PC-9 (cell line): ENCODE measurements at places on chromosomes 2 and 18.
A peak's percentile ranks its signal among the peaks of the same experiment; 100 is the strongest.

DNA sequence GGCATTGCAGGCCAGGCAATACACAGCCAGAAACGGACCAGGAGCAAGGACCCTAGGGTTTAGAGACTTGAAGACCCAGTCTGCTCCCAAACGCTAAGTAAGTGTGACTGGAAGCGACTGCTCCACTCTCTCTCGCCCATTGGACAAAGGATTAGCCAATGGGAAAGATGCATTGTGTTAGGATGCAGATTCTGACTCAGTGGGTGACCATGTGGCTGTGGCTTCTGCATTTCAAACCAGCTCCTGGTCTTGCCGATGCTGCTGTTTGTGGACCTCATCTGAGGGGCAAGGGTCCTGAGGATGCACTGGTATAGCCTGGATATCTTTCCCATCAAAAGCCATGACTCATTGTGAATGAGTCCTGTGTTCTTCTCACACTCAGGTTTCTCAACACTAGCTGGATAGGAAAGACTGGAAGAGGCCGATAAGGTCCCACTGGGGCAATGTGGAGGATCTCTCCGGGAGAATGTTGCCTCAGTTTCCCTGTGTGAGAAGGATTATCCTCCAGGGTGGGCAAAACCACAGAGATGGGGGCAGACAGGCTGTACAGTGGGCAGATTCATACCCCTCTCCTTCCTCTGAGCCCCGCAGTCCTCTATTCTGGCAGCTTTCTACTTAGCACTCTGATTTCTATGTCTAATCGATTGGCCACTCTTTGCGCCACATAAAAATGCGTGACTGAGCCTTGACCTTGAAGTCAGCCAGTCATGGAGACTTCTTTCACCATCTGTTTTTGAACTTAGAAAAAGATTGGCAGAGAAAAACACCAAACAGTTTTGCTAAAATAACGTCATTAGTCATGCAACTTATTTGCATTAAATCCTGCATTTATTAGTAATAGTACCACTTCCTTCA, 257.1 kb downstream of the PRKCE start:
- DNase-seq = no peak

- DNase-seq = no peak
Observed at GRCh38 chr18:34911661-34912384, 129.4 kb upstream of the MAPRE2 start.

DNA sequence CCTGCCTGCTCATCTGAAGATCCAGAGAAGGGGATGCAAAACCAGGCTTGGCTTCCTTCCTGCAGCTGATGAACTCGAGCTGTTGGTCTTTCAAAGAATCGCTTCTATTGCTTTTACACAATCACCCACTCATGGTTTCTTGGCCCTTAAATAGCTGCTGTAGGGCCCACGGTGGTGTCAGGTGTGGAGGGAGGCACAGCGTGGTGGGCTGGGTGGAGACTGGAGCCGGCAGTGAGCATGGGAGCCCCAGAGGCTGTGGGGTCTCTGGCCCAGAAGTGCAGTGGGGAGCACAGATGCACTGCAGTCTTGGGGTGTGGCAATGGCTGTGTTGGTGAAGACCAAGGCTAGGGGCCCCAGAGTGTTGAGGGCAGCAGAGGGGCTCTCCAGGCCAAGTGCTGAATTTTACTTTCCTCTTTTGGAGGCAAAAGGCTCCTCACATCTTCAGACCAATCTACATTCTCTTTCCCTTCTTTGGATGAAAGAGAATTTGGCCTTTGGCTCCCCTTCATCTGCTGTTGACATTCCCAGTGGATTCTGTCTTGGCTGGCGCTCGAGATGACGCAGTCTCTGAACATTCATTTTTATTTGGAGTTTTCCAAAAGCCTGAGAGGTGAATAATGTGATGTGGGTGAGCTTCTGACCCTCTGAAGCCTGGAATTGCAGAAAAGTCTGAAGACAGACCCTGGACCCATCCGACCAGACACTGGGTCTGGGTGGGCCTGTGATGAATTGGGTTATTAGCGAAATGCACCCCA, 70.1 kb upstream of the ASB18 start:
- no peak for DNase-seq

GRCh38 chr2:182133195-182133891, 147.7 kb downstream of the PPP1R1C start:
- DNase-seq = no peak

DNA sequence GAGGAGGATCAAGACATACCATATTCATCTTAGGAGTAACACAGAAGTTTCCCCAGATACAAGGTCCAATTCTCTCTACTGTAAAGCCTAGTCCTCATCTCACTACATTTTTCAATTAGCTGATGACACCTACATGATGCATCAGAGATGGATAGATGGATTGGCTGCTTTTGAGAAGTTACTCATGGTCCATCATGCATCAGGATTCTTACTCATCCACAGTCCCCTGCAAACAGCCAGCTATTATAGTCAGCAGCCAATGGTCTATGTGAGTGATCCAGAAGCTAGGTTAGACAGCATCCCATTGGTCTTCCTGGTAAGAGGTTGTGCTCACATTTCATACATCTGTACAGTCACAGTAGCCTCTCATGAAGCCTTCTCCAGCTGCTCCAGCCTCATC, 154.5 kb upstream of the NRP2 start:
- no peak for DNase-seq

DNA sequence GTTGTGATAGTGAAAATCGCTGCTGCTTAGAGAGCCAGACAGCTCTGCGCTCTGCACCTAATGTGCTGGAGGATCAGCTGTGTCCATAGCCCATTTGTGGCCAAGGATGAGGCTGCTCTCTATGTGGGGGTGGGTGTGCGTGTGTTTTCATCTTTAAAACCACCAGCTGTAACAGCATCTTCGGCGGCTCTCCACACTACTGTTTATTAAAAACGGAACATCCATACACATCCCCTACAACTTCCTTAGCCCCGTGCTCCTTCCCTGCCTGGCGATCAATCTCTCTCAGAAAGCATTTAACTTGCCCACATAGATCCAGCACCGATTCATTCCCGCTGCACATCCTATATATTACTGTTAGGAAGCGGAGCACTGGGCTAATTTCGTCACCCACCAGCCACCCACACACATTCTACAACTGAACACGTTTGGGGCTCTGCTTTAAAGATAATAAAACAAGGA, 1.6 kb downstream of the CELF4 start:
- DNase-seq = no peak

GRCh38 chr2:55992455-55992854, 68.9 kb upstream of the EFEMP1 start:
- DNase-seq = peak; percentile 63

DNA sequence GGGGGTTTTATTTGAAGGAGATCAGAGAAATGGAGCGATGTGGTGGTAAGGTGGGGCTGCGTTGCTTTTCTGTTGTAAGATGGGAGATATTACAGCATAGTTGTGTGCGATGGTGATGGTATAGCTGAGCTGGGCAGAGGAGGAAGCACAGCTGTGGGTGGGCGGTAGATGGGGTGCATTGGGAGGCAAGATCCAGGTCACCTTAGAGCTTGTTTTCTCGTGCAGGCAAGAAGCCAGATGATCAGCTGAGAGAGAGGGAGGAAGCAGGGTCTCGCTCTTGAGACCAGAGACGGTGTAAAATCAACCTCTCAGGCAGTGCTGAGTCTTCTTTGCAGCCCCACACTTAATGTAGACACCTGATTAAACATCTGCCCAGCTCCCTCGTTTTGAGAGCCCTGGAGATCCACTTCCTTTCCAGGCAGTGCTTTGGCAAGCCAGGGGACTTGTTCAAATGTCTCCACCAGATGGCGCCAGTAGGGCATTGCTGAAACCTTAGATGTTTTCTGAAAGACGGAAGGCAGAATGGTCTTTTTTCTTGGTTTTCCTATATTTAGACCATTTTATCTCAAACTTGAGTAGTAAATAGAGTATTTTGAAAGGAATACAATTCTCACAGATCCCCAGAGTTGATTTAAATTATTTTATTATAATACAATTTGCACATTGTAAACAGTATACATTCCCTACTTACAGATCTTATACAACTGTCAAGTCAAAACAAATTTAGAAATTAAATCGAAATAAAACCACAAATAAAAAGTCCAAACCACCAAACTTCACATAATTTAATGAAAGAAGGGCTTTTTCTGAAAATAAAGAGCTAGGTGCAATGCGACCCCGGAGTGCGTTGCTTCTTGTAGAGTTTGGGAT, 21.1 kb upstream of the LYPD6B start:
- DNase-seq = peak; percentile 46

DNA sequence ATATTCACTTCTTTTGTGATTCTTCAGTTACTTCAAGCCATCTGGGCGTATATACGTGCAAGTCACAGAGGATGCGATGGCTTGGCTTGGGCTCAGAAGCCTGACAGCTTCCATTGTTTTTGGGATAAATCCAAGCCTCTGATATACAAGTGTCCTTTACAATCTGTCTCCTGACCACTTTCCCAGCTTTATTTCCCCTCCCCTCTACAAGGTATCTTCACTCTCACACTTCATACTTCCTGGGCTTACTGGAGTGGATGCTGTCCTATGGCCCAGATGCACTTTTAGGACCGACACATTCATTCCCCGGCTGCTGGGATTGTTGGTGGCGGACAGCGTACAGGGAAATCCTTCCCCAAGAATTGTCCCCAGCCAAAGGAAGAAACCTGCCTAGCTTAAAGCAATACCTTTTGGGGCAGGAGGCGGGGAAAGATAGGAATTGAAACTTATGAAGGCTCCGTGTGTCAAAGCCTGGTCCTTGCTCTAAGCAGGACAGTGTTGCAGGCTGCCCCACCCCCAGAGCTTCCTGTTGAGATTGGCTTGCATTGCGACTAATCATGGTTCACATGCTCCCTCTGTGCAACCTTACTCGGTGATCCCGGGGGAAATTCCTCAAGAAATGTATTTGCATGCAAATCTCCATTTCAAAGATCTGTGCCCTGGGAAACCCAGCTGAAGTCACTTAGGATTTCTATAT, 802.9 kb upstream of the ID2 start:
- DNase-seq = no peak

- no peak for DNase-seq
Observed at GRCh38 chr2:229519655-229520430, 194.5 kb downstream of the DNER start.

DNA sequence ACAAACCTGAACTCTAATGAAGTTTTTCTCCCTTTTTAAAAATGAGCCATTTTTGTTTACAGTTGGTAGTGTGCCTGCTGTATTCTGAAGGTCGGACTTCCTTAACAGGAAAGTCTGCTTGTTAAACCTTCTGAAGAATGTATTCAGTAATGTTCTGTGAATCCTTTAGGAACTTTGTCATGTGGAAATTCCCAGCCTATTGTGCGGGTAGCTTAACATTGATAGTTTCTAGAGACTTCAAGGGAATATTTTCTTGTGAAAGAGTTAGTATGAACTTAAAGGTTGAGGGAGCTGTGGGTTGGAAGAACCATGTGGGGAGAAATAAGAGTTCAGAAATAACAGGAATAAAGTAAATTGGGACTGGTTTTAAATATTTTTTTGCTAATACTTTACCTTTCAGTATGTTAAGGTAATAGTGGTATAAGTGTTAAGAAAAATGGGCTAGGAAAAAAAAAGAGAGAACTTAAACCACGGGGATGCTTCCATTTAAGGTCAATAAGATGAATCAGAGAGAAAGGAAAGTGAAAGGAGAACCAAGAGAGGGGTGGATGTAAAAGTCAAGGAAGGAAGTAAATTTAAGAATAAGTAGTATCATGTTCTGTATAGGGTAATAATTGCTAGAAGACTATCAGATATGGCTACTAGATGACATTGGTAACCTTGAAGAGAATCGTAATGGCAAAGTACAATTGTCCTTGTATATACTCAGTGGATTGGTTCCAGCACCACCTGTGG, 90.5 kb downstream of the PMS1 start:
- DNase-seq = no peak

GRCh38 chr2:3108105-3108504, 269.5 kb downstream of the EIPR1 start:
- no peak for DNase-seq

- no peak for DNase-seq
Observed at GRCh38 chr2:153196378-153197058, 282.0 kb downstream of the RPRM start.

DNA sequence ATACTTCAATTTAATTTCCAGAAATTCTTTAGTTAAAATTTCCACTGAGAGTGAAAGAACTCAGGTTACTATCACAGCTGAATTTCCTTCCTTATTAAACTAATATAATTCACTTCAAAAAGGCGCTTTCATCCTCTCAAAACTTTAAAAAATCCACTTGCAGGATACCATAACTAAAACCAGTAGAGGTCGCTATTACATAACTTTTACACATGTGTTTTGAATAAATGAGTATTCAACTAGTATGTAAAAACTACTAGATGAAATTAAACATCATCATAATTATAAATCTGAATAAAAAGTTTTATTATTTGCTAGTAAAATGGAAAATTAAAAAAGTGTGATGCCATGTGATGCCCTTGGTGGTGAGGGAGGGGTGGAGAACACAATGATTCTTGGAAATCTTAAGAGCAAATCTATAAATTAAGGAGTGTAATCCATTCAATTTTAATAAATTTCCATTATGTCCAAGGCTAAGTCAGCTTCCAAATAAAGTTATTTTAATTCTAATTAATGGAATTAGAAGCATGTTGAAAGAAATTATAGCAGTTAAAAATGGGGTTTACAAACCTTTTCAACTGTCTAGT, 61.4 kb downstream of the SOS1 start:
- no peak for DNase-seq

- DNase-seq = peak; percentile 83
Observed at GRCh38 chr2:10122500-10123280, at the start of gene RRM2. RRM2 (plus strand) TSS chr2:10122739; CDS start chr2:10122799, 60 bp downstream.

GRCh38 chr2:126645211-126645618, 10.7 kb upstream of the GYPC start:
- no peak for DNase-seq

DNA sequence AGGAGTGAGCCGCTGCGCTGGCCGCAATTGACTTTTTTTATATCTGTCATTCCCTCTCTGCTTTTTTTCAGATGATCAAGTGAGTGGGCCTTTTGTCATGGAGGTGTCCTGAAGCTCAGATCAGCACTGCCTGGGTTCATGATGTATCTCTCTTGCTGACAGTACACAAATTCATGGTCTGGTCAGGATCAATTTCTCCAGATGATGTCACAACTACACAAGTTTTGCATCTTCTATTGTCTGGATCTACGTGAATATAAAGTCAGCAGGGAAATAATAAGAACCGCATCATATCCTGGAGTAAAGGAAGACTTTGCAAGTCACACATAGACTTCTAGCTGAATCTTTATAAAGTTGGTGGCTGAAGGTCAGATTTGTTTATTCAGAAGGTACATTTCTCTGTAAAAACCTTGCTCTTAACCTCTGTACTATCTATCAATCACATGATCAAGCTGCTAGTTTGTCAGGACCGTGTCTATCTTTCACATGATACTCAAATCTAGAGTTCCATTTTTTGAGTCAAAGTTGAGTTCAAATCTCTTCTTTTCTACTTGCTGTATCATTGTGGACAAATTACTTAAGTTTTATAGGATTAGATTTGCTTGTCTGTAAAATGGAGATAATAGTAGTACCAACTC, 13.1 kb upstream of the CD28 start:
- DNase-seq = no peak

- no peak for DNase-seq
Observed at GRCh38 chr2:49032126-49032525, 122.2 kb downstream of the FSHR start.

- peak; percentile 61 for DNase-seq
Observed at GRCh38 chr2:27799646-27800010, 28.1 kb downstream of the MRPL33 start.

- DNase-seq = no peak
Observed at GRCh38 chr18:45248240-45248903, 366.9 kb upstream of the SLC14A2 start.
